ENCODE measurements at places on chromosomes 2 and 18.

DNA sequence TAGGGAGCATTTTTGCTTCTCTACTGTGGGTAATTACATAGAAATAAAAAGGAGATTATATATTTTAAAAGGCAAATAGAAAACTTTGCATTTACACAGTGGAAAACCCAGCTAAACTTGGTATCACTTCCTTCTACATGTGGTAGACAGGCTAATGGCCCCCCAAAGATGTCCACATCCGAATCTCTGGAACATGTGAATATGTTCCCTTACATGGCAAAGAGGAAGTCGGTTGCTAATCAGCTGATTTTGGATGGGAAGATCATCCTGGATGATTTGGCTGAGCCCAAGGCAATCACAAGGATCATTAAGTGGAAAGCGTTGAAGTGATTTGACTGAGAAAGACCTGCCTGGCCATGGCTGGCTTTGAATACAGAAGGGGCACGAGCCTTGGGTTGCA, 26.2 kb downstream of the CREG2 start:
- DNase-seq = no peak

DNA sequence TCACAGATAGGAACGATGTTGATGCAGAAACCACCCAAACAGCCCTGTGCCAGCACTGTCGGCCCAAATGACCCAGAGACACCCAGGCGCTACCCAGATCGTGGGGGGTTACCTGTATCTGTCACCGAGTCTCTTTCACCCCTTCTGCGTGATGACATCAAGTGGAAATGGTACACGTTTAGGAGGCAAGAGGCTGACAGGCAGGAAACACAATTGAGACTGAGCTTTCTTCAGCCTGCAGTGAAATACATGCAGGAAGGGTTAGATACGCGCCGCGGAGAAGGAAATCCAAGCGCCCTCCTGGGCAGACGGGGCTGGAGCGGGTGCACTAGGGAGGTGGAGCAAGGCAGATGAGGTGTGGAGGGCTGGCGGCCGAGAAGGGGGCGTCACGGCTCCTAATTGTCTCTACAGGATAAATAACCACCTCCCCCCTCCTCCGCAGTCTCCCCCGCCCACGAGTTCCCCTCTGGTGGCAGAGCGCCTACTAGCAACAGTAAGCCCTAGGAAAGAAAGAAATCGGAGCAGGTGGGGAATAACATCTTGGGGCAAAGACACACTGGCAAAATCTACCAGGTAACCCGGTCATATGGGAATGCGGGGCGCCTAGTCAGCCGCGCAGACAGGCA, at the start of gene RNF152:
Gene RNF152, minus strand, starts transcription at position 325 of the 626 bp plus-strand sequence. CDS start 76,544 bp downstream, outside the sequence.
- DNase-seq = peak; percentile 19

DNA sequence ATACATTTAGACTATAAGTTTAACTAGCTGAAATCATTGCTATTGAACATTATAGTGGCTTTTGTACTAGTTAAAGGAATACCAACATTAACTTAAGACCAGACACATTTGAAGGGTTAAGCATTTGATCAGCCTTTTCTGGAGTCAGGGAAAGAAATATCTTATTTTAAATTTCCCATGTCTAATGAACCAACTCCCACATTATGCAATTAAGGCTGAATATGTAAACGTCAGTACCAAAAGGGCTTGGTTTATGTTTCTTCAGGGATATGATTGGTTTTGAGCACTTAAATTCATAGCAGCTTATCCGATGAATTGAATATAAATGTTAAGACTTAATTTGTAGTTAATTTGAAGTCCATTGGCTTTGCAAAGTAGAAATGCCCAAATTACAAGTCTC, 344.5 kb downstream of the KIAA1328 start:
- no peak for DNase-seq

- peak; percentile 27 for DNase-seq
These were observed 20.3 kb downstream of the PLEK start for GRCh38 chr2:68385220-68385906.

DNA sequence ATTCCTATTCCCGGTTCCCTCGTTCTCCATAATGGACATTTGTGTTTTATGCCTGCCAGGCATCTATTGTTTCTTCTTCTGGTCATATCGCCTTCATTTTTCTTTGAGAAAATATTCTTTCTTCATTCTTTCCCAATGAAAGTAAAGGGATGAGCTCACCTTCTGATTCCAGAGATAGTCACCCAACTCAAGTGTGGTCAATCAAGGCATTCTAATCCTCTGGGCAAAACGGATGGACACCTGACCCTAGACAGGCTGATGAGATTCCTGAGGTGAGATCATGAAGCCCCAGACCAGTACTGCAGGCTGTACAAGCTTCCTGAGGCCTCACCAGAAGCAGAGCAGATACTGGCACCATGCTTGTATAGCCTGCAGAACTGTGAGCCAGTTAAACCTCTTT, 52.8 kb downstream of the GAD1 start:
- DNase-seq = no peak

DNA sequence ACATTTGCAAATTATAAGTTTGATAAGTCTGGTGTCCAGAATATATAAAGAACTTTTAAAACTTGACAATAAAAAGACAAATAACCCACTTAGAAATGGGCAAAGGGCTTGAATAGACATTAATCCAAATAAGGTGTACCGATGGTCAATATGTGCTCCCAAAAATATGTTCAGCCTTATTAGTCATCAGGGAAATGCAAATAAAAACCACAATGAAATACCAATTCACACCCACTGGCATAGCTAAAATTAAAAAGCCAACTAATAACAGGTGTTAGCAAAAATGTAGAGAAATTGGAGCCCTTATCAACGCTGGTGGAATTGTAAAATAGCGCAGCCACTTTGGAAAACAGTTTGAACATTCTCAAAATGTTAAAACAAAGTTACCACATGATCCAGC, 79.0 kb upstream of the SCG2 start:
- no peak for DNase-seq

DNA sequence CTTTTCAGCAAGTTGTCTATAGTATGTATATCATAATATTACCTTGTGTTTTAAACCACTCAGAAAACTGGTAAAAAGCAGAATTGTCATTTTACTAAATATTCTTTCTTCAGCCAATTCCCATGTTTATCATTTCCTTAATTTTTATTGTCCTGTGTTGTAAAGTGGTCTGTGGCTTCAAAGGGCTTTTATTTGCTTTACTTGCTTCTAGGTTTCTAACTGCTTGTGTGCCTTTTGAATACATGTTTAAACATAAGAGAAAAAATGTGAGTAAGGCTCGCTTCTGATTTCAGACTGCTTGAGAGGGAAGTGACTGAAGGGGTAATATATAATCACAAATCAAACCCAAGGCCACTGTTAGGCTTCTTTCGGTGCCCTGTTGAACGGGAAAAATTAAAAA, 407.5 kb upstream of the NRP2 start:
- DNase-seq = no peak

- no peak for DNase-seq
These were observed 32.9 kb downstream of the SERPINB7 start for GRCh38 chr18:63808125-63808524.

DNA sequence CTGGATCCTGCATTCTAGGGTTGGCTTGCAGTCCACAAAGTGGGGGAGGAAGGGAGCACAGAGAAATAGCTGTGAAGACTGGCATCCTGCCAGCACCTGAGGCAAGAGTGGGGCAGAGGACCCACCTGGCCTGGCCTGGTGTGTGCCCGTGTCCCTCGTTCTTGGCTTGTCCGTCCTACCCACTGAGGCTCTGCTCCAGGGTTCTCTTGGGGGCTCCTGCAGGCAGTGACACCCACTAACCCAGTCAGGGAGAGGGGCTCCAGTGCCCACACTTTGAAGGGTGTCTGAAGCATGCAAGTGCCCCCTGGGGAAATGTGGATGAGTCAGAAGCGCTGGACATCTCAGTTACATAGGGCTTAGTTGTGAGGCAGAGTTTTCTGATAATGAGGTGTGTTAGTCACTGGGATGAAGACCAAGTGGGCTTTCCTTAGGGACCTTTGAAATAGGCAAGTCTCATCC, 79.4 kb downstream of the SLC4A3 start:
- no peak for DNase-seq

DNA sequence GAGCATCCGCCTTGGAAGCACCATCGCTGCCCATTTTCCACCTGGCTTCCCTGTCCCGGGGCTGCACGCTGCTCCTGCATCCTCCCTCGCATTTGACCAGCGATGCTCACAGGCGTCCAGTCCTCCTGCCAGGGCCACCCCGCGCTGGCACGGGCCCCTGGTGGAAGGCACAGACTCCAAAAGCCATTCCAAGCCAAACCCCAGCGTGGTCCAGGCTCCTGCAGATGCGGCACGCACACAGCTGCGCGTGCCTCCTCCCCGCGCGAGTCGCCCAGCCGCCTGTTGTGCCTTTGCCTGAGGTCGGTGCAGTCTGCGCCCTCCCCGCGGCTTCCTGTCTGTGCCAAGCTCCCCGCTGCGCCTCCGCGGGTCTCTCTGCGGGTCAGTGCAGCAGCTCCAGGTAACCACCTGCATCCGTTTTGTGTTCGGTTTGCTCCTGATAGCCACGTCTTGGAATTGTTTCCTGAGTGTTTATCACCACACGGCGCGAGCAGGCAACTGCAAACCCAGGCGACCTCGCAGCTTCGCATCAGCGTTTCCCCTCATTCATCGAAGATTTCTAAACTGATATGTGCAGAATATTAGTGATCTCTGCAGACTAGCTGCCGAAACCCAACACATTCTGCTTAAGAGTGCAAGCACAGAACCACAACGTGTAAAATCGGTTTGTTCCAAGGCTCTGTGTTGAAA, 65.2 kb upstream of the SALL3 start:
- DNase-seq = no peak

- DNase-seq = no peak
These were observed 26.2 kb downstream of the UNC50 start for GRCh38 chr2:98634406-98635092.

DNA sequence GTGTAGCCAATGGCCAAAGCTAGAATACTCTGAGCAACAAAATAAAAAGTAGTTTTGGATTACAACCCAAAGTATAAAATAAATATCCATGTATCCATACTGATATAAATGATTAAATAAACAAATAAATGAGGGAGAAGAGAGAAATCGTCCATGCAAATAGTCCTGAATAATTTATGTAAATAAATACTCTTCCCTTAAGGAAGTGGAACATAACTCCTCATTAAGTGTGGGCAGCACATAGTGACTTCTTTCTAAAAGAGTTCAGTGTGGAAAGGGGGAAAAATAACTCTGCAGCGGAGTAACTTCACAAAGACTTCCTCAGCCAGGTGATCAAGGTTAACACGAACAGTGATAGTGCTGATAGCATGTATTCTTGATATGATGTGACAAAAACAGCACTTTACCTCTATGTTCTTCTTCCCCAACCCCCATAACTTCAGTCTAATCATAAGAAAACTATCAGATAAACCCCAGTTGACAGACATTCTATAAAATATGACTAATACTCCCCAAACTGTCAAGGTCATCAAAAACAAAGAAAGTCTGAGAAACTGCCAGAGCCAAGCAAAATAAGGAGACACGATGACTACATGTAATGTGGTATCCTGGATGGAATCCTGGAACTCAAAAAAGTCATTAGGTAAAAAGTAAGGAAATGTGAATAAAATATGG, 30.7 kb downstream of the METTL8 start:
- DNase-seq = no peak

DNA sequence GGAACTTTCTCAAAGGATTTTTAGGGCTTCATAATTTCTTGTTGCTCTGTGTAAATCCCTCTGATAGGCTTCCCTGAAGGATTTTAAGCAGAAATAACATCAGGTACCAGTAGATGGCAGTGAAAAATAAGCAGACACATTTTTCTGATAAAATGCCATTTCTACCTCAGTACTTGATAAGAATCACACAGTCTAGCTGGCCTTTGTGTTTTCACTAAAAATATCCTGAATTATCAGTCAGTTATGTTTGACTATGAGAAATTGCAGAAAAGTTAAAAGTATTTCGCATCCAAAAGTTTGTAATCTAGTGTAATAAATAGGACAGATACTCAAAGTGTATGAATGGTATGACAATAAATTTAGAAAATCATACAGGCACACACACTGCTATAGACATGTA, 68.7 kb downstream of the DNAJC10 start:
- DNase-seq = no peak

GRCh38 chr18:79816981-79817606, 19.4 kb downstream of the KCNG2 start:
- DNase-seq = no peak

DNA sequence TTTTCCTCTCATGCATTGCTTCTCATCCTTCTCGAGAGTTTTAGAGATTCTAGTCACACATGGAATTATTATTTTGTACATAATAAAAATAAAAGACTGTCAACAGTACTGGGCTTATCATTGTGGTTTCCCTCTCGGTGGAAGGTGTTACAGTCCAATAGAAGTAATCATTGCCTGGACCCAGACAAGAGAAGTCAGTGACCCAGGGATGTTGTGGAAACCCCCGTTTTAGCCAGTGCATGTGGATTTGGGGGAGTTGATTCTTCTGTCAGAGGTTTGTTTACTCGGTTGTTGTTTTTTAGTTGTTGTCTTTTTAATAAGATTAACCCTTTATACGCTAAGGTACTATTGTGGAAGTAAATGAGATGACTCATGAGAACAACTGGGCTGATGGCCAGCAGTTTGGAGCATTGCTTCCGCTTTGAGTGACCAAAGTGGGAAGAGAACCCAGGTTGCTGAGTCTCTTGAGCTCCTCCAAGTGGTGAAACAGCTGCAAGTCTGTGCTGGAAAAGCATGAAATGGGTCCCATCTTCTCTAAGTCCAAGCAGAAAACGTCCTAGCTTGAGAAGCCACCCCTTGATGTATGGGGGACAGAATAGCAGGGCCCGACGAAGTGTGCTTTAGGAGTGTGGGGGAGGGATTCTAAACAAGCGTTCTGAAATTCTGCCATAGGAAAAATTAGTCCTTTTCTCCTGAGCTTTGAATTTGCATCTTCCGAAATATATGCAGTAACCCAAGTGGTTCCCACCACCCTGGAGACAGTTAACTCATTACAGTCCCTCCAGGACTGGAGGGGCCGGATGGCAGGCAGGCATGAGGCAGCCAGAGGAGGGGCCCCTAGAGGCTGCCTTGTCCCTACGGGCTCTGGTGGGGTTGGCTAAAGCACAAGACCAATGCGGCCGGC, 61.8 kb upstream of the GPR45 start:
- no peak for DNase-seq

- DNase-seq = no peak
These were observed 76.6 kb upstream of the UGP2 start for GRCh38 chr2:63765117-63765516.

GRCh38 chr18:30280186-30280585, 762.4 kb downstream of the DSC3 start:
- no peak for DNase-seq

- DNase-seq = no peak
These were observed 11.5 kb downstream of the GAL3ST2 start for GRCh38 chr2:241788135-241788534.

- no peak for DNase-seq
These were observed 529.1 kb upstream of the HNMT start for GRCh38 chr2:137435162-137435561.

DNA sequence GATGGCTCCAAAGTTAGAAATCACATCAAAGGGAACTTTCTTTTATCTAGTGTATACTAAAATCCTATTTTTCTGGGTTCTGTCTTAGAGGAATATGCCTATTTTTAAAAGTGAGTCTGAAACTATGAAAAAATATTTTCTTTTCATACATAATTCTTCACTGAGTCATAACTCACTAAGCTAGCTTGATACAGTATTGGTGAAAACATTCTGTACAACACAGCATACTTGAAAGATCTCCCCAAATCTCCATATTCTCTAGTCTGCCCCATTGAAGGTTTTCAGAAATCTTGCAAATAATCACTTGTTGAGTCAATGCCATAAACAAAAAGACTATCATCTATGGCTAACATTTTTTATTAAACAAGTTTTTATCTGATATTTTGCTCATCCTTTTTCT, 44.5 kb downstream of the COL3A1 start:
- no peak for DNase-seq

- no peak for DNase-seq
These were observed 13.3 kb upstream of the DUSP2 start for GRCh38 chr2:96158554-96158940.

GRCh38 chr2:51368250-51368649, 336.3 kb upstream of the NRXN1 start:
- no peak for DNase-seq

All from stimulated activated CD8-positive, alpha-beta memory T cell treated with anti-CD3 and anti-CD28 coated beads, Interleukin-15, amount 100 ng/mL, for 4 hours (primary cell).